ENCODE measurements at places on chromosomes 13 and 19.

- DNase-seq = no peak
These were observed 1207.1 kb downstream of the PCDH17 start for GRCh38 chr13:58838615-58839014.

DNA sequence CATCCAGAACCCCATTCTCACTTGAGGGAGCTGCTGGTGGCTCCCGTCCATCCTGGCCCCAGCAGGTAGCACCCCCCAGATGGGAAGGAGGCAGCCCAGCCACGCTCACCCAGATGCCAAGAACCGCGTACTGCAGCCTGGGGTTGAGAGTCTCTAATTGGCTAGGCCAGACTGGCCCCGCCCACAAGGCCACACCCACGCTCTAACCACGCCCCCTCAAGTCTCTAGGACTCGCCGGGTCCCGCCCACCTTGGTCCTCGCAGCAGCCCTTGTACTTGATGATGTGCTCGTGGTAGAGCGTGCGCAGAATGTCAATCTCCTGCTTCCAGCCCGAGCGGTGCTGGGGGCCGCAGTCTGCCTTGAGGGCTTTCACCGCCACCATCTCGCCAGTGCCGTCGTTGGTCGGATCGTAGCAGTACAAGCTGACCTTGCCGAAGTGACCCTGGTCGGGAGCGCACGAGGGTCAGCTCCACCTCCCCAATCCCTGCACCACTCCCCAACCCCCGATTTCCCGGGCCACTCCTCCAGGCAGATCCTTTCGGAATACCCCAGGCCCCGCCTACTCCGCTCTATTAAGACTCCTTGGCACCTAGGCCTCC lies 14.5 kb upstream of the ICAM3 start:
- DNase-seq = peak; percentile 99

GRCh38 chr19:47228937-47229675 lies 1.9 kb downstream of the BBC3 start:
- DNase-seq = peak; percentile 62

DNA sequence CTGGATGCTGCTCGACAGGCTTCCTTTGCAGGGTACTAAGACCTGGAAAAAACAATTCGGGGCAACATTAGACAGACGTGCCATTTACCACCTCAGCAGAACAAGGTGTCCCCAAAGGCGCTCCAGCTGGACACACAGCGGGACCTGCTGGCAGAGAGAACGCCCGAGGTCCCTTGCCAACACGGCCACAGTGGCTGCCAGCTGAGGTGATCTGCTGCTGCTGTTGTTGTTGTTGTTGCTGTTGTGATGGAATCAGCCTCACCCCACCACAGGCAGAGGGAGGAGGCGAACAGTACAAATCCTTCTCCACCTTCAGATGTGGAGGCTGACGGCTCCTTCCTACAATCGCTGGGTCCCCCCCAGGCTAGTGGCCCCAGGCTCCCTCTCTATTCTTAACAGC lies 25.2 kb downstream of the ANKRD27 start:
- no peak for DNase-seq

All from endodermal cell (in vitro differentiated cells).